ENCODE measurements at places on chromosomes 3 and 15.

- no peak for DNase-seq
Measured at GRCh38 chr15:101597360-101597928, 54.7 kb downstream of the TM2D3 start.

DNA sequence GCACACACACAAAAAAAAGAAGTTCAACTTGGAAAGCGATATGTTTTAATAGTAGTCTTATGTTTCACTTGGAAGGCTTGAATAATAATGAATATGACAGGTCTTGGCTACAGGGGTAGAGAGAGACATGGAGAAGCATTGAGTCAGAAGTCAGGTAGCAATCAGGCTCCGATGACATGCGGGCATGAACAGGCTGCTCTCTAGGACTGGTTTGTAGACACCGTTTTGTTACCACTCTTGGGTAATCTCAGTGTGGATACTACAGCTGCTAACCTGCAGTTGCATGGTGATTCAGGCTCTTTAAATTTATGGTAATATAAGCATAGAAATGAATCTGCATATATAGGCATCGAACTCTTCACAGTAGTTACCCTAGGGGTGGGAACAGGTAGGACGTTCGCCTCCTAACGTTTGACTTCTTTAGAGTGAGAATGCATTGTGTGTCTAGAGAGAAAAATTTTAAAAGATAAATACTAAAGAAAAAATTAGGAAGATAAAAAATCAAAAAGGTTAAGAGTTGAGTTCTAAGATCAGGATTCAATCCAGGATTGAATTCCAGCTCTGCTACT lies 241.6 kb upstream of the KBTBD8 start:
- DNase-seq, result no peak

GRCh38 chr15:89852342-89852995 lies 37.8 kb upstream of the ANPEP start:
- no peak for DNase-seq

DNA sequence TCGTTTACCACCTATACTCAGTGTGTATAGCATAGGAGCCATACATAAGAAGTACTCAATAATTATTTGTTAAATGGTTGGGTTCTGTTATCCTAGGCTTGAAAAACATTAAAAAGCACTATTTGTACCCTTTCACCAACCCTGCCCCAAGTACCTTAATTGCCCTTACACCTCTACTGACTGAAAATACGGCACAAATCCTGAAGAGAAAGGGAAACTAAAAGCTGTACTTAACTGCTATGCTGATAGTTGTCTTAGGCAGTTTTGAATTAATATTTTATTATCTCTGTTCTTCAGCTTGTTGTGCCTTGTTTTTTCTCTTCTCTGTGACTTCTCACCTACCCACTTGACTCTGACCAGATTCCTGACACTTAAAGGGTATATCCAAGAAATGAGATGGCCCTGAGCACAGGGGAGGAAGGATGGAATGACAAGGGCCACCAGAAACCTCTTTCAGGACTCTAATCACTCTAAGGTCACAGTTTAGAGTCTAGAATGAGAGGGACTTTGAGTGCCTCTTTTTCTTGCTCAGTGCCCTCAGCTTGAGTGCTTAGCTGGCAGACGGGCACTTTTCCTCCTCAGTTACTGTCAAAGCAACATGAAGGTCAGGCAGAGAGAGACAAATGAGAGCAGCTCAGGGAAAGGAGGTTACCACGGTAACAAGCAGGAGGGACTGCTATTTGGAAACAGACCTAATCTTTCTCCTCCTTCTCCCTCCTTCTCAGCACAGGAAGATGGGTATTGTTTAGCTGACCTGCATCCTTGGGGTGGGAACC lies 136.5 kb downstream of the ZNF609 start:
- DNase-seq, result no peak
